Upper lobe of right lung (tissue), 1 donor: ENCODE measurements at places on chromosomes 1 and 21. TPM values are rescaled to one million over a fixed set of nuclear protein-coding genes. Genes with fewer than 3 reads are reported as not detected.

SEC16B gene
- total RNA-seq = 2.2 TPM

ANKRD35 gene
- 1.6 TPM for total RNA-seq

ACTL8 gene
- total RNA-seq = not detected

KCND3 gene
- 6.3 TPM for total RNA-seq

C8A gene
- total RNA-seq = not detected

C2CD4D gene
- 0.29 TPM for total RNA-seq

NR5A2 gene
- total RNA-seq = 8.1 TPM

ANGPTL3 gene
- not detected for total RNA-seq

OXCT2 gene
- 0.43 TPM for total RNA-seq

DNMT3L gene
- not detected for total RNA-seq

RIPPLY3 gene
- total RNA-seq = not detected

FAM72A gene
- total RNA-seq = 4.4 TPM

MIXL1 gene
- not detected for total RNA-seq
